ENCODE measurements at places on chromosomes 5 and 9. TPM values are rescaled to one million over a fixed set of nuclear protein-coding genes. Genes with fewer than 3 reads are reported as not detected.

DNA sequence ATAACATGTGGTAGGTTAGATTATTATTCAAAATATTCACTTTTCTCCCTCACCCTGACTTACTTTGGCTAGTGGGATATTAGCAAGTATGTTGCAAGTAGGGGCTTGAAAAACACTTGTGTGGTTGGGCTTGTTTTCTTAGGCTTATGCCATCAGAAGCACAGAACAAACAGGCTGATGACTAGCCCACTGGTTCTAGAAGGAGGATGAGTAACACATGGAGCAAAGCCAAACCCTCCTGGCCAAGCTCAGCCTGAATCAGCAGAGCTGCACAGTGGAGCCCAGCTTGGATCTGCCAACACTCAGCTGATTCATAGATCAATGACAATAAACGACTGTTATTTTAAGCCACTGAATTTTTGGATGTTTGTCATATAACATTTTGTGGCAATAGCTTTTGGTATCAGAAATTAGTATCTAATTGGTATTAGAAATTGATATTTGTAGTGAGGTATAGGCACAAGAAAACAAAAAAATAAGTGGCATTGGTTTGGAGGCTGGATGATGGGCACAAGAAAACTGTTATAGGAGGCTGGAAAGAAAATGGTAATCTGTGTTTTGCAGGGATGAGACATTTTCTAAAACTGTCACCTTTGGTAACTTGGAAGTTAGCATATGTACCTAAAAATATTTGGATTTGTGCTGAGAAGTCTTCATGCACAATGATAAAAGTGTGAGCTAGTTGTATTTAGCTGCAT is 46.1 kb upstream of the ZBED3 start:
- H3K27me3 ChIP-seq = no peaks in the 10 kb centered on the region
- DNase-seq = no peak
- no peaks in the 10 kb centered on the region for H3K36me3 ChIP-seq
- H3K4me3 ChIP-seq = no peak overlapping the region

TMOD1 gene
- total RNA-seq = 0.70 TPM

SAXO1 gene
- 0.47 TPM for total RNA-seq

DNA sequence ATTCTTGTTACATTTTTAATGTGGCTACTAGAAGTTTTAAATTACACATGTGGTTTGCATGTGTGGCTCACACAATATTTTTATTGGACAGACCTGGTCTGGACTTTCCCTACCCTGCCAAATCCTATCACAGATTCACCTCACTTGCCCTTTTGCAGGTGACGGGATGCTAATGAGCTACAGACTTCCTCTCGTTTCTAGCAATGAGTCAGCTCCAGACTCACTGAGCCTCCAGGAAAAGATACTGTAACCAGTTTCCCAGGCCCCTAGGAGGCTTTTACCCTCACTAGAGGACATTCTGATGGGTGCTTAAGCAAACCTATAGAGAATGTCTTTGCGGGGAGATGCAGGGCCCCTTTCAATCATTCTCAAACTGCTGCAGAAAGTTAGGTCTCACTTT is 135.4 kb downstream of the WDR41 start:
- no peaks in the 10 kb centered on the region for H3K27me3 ChIP-seq
- no peaks in the 10 kb centered on the region for H3K36me3 ChIP-seq
- H3K4me1 ChIP-seq = no peaks in the 10 kb centered on the region
- no peak overlapping the region for H3K27ac ChIP-seq
- H3K4me3 ChIP-seq = no peak overlapping the region

CD180 gene
- total RNA-seq = 1.3 TPM

Data from T-cell (primary cell).